Activated CD8-positive, alpha-beta T cell treated with anti-CD3 and anti-CD28 coated beads, Interleukin-2, amount 10 ng/mL, durations not matched to agents 7 days and 5 days (primary cell): ENCODE measurements at places on chromosomes 6 and 20. TPM values are rescaled to one million over a fixed set of nuclear protein-coding genes. Genes with fewer than 3 reads are reported as not detected.

DNA sequence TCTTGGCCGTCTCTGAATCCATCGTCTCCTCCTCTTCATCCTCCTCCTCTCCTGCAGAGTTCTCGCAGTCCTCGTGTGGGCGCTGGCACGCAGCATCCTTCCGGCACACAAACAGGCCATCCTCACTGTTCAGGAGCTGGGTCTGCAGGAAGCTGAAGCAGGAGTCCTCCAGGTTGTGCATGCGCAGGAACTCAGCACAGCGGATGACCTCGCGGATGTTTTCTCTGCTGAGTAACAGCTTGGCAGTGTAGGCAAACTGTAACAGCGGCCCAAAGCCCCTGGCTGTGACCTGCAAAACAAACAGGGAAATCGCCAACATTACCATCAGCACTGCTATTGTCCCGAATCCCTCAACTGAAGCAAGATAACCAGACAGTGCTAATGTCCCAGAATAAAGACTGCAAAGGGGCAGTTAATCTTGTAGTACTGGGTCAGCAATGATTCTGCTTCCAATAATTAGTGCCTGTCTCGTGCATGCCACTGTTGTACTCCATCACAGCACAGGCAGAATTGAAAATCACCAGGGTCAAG is 57.4 kb downstream of the GJA10 start:
- H3K36me3 ChIP-seq: peaks cover 73% of the 10 kb centered on the region
- no peaks in the 10 kb centered on the region for H3K27me3 ChIP-seq
- no peak for DNase-seq

DNA sequence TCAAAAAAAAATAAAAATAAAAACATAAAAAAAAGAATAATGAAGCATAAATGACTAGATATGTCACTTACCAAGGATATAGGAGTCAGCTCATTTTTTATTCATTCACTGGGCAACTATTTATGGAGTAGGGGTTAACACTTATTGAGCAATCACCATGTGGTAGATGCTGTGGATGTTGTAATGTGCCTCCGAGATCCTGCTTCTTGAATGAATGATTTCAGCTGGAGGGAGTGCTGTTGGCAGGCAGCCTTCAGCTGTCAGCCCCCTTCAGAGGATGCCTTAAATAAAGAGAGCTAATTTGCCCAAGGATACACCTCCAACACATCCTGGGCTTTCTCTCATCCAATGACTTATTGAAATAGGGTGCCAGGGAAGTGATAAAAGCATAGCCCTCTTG is 229.5 kb upstream of the DTNBP1 start:
- DNase-seq: no peak
- no peak overlapping the region for H3K4me3 ChIP-seq
- H3K36me3 ChIP-seq: no peaks in the 10 kb centered on the region

DNA sequence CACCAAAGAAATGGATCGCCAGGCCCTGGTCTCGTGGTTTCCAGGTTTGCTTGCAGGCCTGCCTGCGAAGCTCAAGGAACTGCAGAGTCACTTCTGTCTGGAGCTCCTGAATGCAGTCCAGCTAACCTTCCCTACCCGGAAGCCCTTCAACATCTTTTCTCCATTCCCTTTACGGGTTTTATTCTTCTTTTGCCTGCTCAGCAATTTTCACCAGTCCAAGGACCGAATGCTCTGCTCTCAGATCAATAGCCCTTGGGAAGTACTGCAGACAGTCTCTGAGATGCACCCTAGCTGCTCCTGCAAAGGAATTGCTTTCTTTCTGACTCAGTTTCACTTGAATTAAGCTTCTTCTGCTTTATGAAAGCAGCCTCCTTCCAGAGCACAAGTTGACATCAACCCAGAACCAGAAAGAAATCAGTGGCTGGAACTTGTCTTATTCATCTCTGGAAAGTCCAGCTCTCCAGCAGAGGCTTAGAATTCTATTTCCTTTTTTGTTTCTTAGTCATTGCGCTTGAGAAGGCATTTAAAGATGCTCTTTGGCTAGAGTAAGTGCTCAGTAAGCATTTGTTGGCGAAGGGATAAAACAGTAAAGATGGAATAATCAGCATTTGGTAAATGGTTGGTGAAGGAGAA is 18.7 kb upstream of the YWHAB start:
- H3K4me3 ChIP-seq: peak overlapping the region; percentile 34
- peaks cover 14% of the 10 kb centered on the region for H3K27me3 ChIP-seq

DNA sequence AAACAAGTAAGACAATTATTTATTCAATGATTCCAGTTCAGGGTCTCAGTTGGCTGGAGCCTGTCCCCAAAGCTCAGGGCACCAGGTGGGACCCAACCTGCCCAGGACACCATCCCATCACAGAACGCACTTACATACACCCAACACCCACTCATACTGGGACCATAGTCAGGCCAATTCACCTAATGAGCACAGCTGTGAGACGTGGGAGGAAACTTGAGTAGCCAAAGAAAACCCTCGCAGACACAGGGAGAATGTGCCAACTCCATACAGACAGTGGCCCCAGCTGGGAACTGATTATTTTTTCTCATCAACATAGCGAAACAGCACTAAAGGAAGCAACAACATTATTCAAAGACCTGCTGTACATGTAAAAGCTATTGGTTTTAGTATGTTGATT is 58.6 kb upstream of the DOK5 start:
- no peaks in the 10 kb centered on the region for H3K4me1 ChIP-seq
- H3K4me3 ChIP-seq: no peak overlapping the region
- no peak overlapping the region for H3K27ac ChIP-seq
- DNase-seq: no peak
- no peaks in the 10 kb centered on the region for H3K36me3 ChIP-seq

GRCh38 chr6:51844336-51844735 is 243.1 kb downstream of the PKHD1 start:
- H3K4me1 ChIP-seq: no peaks in the 10 kb centered on the region
- no peak overlapping the region for H3K27ac ChIP-seq
- H3K4me3 ChIP-seq: no peak overlapping the region
- H3K36me3 ChIP-seq: no peaks in the 10 kb centered on the region

GRCh38 chr20:18266282-18266681 is 22.0 kb upstream of the ZNF133 start:
- H3K4me3 ChIP-seq: no peak overlapping the region
- H3K36me3 ChIP-seq: no peaks in the 10 kb centered on the region
- DNase-seq: no peak
- H3K4me1 ChIP-seq: no peaks in the 10 kb centered on the region

DNA sequence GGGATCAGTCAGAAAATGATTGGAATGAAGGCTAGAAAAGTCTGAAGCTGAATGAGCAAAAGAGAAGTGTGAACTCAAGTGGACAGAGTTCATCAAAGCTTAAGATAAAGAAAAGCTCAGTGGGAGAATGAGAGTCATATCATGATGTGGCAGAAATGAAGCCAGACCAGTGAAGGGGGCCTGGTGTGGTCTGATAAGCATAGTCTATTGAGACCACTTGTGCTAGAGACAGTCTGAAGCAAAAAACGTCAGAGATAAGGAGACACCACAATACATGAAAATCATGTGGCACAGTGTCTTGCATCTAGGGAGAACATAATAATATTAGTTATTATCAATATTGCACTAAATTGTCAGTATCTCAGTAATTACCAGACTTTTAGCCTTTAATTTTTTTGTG is 601.5 kb downstream of the UTRN start:
- no peaks in the 10 kb centered on the region for H3K4me1 ChIP-seq
- H3K36me3 ChIP-seq: no peaks in the 10 kb centered on the region
- no peak for DNase-seq
- H3K4me3 ChIP-seq: no peak overlapping the region

- H3K4me3 ChIP-seq: peak within 1 kb of the TSS; percentile 62
- H3K36me3 ChIP-seq: peaks cover 11% of the 10 kb centered on the region
- no peaks in the 10 kb centered on the region for H3K27me3 ChIP-seq
- H3K4me1 ChIP-seq: peaks cover 43% of the 10 kb centered on the region
- peak; percentile 76 for DNase-seq
Observed at GRCh38 chr6:31680226-31681134, at the start of gene LY6G5C. LY6G5C (minus strand) TSS chr6:31681067; CDS start chr6:31680373, 694 bp downstream.

DNA sequence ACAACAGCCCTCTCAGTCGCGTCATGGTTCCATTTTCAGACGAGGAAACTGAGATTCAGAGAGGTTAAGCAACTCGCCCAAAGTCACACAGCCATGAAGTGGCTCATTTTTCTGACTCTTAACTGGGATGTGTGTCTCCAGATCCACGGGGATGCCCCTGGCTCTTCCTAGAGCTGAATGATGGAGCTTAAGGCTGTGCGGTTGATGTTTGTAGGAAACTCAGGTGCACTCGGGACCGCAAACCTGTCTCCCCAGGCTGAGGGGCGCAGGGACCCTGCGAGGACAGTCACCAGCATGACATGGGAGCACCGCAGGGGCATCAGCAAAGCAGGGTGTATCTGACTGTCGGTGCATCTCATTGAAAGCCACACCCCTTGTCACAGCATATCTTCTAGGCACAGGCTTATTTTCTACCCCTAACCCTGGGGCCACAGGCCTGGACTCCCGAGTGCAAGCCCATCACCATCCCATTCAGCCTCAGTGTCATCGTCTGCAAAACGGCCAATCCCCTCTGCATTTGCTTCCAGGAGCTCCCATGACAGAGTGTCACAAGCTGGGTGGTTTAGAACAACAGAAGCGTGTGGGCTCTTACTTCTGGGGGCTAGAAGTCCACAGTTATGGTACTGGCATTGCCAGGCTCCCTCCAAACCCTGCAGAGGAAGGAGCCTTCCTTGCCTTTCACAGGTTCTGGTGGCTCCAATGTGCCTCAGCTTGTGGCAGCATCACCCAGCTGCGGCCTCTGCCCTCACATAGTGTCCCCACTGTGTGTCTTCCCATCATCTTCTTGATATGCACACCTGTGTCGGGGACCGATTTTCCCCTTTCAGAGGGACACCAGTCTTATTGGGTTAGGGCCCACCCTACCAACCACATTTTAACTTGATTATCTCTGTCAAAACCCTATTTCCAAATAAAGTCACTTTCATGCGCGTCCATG is 9.9 kb upstream of the ARHGAP40 start:
- H3K4me3 ChIP-seq: no peak overlapping the region
- H3K27ac ChIP-seq: no peak overlapping the region
- no peaks in the 10 kb centered on the region for H3K36me3 ChIP-seq
- peaks cover under 1% of the 10 kb centered on the region for H3K27me3 ChIP-seq
- no peaks in the 10 kb centered on the region for H3K4me1 ChIP-seq

DNA sequence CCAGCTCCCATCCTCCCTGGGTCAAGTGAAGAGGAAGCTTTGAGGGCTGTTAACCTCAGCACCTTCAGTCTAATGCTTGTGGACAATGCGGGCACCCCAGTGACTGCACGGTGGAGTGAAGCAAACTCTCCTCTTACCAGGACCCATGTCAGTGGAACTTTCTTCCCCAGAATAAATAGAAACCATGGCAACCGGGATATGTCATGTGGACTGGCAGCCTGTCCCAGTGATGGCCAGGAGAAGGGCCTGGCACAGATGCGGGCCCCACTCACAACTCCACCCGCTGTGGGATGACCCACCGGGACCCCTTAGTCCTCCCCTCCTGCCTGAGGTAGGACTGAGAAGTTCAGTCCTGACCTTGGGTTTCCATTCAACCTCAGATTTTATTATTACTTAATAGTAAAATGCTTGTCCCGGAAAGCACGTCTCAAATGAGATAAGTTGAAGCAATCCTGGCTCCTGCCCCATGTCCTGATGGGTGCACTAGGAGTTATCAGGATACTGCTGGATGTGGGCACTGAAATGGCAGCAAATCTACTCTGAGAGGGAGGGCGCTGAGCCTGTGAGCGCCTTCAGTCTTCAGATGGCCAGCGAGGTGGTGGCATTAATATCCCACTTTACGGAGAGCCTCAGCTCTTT is 23.5 kb downstream of the TOX2 start:
- no peak overlapping the region for H3K27ac ChIP-seq
- H3K4me3 ChIP-seq: no peak overlapping the region
- peaks cover 53% of the 10 kb centered on the region for H3K27me3 ChIP-seq
- H3K4me1 ChIP-seq: peaks cover 27% of the 10 kb centered on the region

GRCh38 chr6:10276660-10277287 is 138.1 kb downstream of the TFAP2A start:
- no peak overlapping the region for H3K27ac ChIP-seq
- no peak for DNase-seq
- H3K36me3 ChIP-seq: no peaks in the 10 kb centered on the region

DNA sequence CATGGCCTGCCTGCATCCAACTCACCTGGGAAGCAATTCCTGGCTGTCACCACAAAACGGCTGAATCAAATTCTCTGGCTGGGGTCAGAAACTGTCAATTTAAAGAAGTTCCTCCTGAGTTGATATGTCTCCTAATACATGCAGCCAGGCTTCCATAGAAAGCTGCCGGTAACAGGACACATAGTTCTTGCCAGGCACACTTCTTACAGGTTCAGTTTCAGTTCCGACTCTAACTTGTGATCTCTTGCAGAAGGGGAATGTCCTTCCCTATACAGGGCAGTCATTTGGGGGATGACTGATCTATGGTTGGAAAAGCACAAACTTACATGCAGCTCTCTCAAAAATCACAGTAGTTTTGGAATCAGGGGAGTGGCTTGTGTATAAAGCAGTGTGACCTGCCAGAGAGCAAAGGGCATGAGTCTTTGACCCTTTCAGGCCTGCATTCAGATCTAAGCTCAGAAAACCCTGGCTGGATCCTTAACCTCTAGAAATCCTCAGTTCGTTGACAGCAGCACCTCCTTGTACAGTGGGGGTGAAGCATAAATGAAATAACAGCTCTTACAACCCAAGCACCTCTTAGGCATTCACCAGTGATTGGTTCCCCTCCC is 195.6 kb downstream of the SCP2D1 start:
- H3K27me3 ChIP-seq: no peaks in the 10 kb centered on the region
- no peaks in the 10 kb centered on the region for H3K36me3 ChIP-seq
- no peak overlapping the region for H3K4me3 ChIP-seq
- H3K4me1 ChIP-seq: no peaks in the 10 kb centered on the region

DNA sequence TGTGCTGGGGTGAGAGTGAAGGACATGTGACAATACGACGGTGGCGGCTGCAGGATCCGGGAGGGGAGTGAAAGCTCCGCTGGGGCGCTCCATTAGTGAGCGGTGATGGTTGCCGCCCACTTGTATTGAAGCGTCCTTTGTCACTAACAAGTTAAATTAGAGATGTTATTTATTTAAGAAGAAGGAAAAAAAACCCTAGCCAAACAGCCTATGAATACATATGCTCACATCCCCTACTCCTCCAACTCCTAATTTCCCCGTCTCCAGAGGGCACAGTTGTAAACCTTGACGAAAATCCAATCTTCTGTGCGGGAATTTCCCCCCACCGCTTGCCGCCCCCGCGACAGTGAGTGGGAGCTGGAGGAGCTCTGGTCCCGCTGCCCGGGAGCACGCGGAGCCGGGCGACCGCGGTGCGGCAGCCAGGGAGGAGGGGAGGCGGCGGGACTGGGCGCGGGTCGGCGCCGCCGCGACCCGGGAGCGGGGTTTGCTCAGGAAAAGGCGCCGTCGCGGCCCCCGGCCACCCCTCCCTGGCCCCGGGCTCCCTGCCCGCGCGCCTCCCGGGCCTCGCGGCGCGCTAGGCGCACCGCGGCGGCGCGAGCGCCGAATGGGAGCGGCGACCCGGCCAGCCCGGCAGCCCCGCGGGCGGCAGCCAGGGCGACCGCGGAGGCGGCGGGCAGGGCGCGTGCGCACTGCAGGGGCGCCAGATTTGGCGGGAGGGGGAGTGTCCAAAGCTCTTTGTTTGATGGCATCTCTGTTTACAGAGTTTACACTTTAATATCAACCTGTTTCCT is at the start of gene MYB:
Gene MYB, plus strand, starts transcription at position 767 of the 791 bp plus-strand sequence. CDS start 206 bp downstream, outside the sequence.
- peak; percentile 85 for DNase-seq
- peak within 1 kb of the TSS; percentile 96 for H3K4me3 ChIP-seq
- peak within 1 kb of the TSS; percentile 89 for H3K27ac ChIP-seq
- no peaks in the 10 kb centered on the region for H3K27me3 ChIP-seq
- peaks cover 9% of the 10 kb centered on the region for H3K36me3 ChIP-seq
- H3K4me1 ChIP-seq: peaks cover 34% of the 10 kb centered on the region

The TAF4 gene
- 24.1 TPM for total RNA-seq

The STX16 gene
- total RNA-seq: 136 TPM

The CALHM5 gene
- total RNA-seq: not detected

The FAXC gene
- total RNA-seq: not detected

The FHL5 gene
- not detected for total RNA-seq

The ERVFRD-1 gene
- total RNA-seq: not detected

The CLPSL1 gene
- not detected for total RNA-seq

The FAM83B gene
- total RNA-seq: not detected
